ENCODE measurements at places on chromosomes 2 and 18.

DNA sequence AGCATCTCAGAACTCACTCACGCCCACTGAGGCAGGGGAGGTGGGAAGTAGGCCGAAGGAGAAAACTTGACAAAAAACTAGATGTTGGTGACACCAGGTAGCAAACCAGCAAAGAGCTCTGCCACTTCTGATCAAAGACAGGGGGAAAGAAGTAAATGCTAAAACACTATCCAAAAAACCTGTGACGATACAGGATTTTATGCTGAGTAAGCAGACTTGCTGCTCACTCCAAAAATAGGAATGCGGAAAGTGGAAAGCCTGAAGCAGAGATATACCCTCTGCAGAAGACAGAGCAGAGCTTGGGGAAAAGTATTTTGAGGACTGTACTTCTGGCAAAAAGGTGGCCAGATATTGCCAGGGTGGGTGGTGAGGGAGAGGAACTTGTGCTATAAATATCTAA lies 73.3 kb upstream of the YPEL5 start:
- no peak for DNase-seq

DNA sequence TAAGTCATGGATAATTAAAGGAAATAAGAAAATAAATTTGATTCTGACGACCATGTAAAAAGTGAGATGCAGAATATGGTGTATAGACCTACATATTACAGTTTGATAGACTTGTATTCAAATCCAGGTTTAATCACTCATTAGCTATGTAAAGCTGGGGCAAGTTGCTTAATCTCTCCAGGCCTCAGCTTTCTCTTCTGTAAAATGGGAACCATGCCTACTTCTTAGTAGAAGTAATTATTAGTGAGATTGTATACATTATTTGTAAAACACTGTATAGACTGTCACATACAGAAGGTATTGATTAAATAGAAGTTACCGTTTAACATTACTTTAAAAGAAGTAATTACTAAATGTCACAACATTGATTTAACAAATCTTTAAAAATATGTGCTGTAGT lies 392.2 kb downstream of the STK39 start:
- no peak for DNase-seq

DNA sequence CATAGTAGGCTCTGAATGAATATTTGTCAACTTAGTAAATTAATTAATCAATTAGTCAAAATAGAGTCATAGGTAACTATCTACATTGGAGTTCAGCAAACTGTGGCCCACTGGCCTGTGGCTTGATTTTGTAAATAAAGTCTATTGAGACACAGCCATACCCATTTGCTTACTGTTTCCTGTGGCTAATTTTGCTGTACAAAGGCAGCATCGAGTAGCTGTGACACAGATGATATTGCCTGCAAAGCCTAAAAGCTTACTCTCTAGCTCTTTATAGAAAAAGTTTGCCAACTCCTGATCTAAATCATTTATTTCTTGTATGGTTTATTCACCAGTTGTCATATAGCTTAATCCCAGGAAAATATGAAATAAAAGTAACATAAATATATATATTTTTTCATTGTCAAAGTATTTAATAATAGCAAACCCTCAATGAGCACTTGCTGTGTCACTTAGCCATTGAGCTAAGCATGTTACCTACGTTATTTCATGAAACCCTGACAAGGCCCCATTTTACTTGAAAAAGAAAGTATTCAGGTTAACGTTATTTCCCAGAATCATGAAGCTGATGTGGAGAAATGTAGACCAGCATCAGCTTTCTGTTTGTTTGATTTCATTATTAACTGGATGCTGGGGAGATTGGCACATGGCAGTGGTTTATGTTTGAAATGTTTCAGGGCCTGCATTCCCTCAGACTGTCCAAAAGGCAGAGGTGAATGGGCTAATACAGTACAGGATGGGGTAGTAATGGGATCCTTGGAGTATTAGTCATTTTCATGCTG lies 69.6 kb downstream of the ICOS start:
- no peak for DNase-seq

- no peak for DNase-seq
Observed at GRCh38 chr2:219161097-219161496, 482 bp upstream of the NHEJ1 start.

DNA sequence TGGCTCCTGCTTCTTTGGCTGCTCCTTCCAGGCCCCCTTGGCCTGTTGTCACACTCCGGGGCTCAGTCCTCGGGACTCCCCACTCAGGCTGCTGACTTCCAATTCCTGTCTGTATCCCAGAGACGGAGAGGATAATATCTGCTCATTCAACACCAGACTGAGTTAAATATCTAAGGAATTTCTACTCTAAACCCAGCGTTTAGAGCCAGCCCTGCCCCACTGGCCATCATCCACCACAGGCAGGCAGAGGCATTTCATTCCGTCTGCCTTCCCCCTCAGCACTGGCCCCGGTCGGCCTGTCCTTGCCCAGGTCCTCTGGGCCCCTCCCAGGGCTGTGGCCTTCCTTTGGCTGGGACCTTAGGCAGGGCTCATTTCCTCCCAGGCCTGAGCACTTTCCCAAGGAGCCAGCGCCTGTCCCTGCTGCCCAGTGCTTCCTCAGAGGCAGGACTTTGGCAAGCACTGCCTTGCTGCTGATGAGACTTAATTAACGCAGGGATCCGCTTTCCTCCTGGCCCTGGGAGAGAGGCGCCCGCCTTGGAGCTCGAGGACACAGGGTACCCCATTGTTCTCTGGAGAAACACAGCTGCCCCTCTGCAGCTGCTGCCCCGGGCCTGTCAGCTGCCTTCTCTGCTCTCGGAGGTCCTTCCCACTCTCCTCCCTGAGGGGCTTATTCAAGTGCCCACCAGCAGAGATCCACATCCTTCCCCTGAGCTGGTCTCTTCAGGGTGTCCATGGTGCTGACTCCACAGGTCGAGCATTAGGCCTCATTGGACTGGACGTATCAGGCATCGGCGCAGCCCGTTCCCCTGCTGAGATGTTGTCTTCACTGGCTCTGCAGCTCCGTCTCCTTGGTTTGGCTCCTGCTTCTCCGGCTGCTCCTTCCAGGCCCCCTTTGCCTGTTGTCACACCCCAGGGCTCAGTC lies 42.8 kb downstream of the ATOH8 start:
- DNase-seq: no peak

GRCh38 chr2:147440734-147441133 lies 404.1 kb upstream of the ACVR2A start:
- no peak for DNase-seq

DNA sequence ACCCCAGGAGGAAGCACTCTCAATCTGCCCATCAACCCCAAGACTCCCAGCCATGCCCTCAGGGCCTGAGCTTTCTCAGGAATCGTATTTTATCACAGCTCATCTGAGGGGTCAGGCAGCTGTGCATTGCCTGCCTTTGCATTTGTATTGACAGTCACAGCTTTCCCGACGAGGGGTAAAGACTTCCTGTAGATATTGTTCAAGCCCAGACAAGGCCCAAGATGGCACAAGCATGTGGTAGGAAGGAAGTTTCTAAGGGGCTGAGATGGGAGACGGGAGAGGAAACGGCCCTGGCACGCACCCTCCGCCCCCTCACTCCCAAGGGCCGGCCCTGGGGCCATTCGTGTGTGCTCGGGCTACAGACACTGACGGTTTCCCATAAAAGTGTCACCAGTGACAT lies 34.2 kb upstream of the PRLH start:
- no peak for DNase-seq

DNA sequence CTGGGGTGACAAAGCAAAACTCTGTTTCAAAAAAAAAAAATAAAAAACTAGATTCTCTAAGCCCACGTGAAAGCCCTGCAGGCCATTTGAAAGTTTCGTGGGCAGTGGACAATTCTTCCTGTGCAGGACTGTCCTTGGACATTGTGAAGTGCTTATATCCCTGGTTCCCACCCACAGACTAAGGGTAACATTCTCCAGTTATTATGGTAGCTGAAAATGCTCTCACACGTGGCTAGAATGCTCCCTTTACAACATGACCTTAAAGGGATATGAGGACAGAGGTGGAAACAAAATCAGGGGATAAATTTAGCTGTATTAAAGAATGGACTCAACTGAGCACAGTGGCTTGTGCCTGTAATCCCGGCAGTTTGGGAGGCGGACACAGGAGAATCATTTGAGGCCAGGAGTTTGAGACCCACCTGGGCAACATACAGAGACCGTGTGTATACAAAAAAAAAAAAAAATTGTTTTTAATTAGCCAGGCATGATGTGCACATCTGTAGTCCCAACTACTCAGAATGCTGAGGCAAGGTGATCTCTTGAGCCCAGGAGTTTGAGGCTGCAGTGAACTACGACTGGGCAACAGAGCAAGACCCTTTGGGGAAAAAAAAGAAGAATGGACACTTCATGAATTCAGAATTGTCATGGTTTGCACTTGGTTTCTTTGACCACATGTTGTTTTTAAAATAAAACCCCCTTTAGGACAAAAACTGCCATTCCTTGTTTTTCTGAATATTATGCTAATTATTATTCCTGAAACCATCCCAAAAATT lies 167.9 kb downstream of the MGAT5 start:
- DNase-seq: no peak

DNA sequence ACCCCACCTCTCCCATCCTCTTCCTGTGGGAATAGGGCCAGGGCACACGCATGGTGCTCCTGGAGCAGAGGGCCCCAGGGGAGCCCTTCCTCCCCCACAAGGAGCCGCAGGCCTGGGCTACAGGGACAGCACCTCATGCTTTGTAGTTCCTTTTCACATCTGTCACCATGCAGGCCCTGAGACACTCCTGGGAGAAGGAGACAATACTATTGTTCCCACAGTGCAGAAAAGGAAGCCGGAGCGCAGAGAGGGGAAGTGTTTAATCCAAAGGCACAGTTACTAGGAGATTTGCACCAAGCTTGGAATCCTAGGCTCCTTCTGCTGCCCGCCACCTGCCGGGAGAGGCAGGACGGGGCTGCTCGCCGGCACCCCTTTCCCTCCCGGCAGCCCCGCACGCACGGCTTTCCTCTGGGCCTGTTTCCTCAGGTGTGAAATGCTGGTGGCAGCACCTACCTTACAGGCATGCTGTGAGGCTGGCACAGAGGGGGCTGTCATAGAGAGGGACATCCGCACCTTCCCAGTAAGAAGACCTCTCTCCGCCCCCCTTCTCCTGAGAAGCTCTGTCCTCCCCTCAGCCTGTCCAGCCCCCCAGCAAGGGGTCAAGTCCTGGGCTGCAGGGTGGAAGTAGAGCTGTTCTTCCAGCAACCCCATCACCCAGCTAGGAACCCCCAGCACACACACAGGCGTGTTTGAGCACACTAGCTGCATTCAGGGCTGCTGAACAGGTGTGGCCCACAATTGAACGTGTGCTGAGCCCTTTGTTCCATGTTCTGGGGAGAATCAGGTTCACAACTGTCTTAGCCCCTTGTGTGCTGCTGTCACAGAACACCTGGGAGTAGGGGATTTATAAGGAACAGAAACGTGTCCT lies 62.6 kb downstream of the SMAD7 start:
- no peak for DNase-seq

- no peak for DNase-seq
Observed at GRCh38 chr18:79542876-79543750, 136.5 kb upstream of the CTDP1 start.
